BJ (cell line): ENCODE measurements at places on chromosomes 11 and 22. TPM values are rescaled to one million over a fixed set of nuclear protein-coding genes. Genes with fewer than 3 reads are reported as not detected.

The MMP11 gene
- 14.5 and 38.1 TPM in 2 replicates for polyA plus RNA-seq

DNA sequence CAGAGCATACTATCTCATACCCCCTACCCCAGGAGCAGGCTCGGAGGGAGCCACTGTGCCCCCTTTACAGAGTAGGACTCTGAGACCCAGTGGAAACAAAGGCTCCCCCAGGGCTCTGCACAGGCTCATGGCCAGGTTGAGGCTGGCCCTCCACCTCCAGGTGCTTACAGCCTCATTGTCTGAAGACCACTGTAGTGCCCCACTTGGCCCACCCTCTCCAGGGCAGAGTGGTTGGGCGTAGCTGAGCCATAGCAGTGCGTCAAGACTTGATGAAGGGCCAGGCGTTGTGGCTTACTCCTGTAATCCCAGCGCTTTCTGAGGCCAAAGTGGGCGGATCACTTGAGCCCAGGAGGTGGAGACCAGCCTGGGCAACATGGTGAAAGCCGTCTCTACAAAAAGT is 1.7 kb downstream of the ANKRD13D start:
- DNase-seq, result no peak

GRCh38 chr11:118342503-118343161 is at the start of gene CD3D:
TSS of gene CD3D (minus strand) at chr11:118342705. CDS start at chr11:118342607, 98 bp downstream.
- DNase-seq, result no peak

The NXPE4 gene
- polyA plus RNA-seq, result not detected in 2 replicates

DNA sequence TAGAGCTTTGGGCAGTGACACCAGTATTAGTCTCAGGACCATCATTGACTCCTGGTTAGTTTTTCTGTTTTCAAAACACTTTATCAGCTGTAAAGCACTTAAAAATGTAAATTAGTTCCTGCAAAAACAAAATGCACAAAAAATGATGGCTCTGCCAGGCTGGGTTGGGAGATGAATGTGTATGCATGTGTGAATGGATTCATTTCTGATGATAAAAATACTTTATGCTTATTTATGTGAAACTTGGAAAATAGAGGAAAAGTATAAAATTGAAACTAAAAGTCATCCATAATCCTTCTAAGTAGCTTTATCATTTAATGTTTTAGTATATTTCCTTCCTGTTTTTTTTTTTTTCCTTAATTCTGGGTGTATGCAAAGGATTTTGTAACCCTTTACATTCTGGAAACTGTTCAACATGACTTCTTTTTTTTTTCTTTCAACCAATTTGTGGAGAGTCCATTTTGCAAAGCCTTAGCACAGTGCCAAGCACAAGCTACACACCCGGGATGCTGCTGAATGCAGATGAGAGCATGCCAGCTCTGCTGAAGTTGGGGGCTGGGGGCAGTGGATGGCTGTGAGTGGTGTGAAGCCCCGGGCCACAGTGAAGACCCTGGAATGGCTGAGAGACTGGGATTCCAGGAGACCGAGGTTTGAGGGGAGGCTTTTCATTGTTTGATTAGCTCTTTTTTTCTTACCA is 37.6 kb downstream of the PTPRJ start:
- no peak for DNase-seq

The PAX6 gene
- polyA plus RNA-seq, result not detected in 2 replicates
